GM10248 (cell line): ENCODE measurements at places on chromosomes 4 and X.

GRCh38 chrX:41689711-41690110 lies 938 bp downstream of the GPR34 start:
- DNase-seq = no peak

GRCh38 chr4:7156761-7157488 lies 35.4 kb upstream of the SORCS2 start:
- DNase-seq = no peak

- no peak for DNase-seq
These were observed 129.0 kb upstream of the TECRL start for GRCh38 chr4:64538219-64538618.

DNA sequence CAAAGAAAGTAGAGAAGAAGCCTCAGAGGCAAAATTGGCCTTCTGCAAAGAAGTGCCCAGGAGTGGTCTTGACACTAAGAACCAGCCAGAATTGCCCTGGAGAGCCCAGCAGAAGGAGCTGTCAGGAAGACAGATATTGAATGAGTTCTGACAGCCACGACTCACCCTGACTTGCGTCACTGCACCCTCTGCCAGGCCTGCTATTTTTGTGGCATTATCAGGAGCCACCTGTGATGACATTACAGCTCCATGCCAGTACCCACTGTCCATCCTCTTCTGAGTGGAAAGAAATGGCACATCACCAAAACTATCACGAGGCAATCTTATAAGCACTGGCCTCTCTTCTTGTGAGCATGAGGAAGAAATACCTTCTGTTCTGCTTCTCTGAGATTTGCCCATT lies 67.7 kb downstream of the SMIM20 start:
- DNase-seq = no peak

DNA sequence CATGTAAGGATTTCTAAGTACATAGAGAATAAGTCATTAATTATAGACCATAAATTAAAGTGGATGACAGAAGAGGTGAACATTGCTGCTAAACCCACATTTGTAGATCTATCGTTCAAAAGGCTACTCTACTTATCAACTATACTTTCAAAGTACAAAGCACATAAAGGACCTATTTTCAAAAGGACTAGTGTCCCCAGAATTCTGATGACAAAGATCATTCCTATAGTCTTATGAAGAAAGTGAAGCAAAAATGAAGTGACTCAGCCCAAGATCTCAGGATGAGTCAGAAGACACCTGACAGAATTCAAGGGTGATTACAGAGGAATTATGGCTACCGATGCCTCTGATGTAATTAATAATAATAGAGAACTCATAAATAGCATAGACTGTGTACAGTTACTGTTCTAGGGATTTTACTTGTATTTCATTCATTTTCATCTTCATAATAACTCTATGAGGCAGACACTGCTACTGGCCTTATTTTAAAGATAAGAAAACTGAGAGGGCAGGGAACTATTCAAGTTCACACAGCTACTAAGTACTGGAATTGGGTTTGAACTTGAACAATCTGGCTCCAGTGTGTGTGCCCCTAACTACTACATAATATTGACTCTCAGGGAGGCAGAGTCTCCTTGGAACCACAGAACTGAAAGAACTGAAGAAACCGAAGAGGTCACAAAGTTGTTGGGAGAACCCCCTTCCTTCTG lies 17.1 kb downstream of the USP46 start:
- DNase-seq = peak; percentile 45

GRCh38 chr4:72374159-72374558 lies 194.9 kb downstream of the ADAMTS3 start:
- DNase-seq = no peak
